ENCODE measurements at places on chromosomes 1 and 21. TPM values are rescaled to one million over a fixed set of nuclear protein-coding genes. Genes with fewer than 3 reads are reported as not detected.

GRCh38 chr1:53340660-53341520 is 13.0 kb upstream of the LRP8 start:
- no peak for ATAC-seq

GRCh38 chr1:54294887-54295286 is 94.9 kb downstream of the MRPL37 start:
- no peak for ATAC-seq

DNA sequence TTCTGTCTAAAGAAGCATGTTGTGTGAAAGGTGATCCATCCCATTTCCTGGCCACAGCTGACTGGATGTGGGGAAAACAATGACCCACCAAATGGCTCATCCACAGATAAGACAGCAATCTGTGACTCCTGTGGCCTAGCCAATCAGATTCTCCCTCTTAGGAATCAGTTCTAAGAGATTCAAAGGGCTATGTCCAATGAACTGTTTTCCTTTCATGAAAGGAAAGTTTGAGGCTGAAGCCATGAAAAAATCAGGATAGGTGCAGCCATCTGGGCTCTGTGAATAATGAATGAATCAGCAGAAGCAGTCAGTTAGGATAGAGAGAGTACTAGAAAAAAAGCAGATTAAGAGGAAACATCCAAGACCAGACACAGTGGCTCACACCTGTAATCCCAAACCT is 164.7 kb downstream of the NRIP1 start:
- ATAC-seq, result no peak

DNA sequence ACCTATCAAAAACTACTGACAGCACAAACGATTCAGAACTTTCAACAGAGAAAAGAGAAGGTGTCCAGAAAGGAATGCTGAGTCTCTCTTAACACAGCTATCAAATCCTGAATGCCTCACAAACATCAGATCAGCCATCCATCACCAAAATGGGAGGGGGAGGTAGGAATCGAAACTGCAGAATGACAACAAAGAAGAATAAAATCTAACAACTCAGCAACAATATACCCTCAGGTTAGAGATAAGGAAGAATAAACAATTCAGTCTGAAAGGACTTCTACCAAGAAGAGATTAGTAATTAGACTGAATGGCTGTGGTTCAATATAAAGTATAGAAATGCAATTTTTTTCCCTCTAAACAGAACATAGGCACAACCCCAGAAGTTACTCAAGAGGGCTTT is 94.4 kb downstream of the RERE start:
- no peak for ATAC-seq

Gene F13B
- total RNA-seq, result not detected

Gene KIAA0040
- 0.73 TPM for total RNA-seq

Gene LRRN2
- 8.2 TPM for total RNA-seq

Gene FBXO2
- 2.3 TPM for total RNA-seq

DNA sequence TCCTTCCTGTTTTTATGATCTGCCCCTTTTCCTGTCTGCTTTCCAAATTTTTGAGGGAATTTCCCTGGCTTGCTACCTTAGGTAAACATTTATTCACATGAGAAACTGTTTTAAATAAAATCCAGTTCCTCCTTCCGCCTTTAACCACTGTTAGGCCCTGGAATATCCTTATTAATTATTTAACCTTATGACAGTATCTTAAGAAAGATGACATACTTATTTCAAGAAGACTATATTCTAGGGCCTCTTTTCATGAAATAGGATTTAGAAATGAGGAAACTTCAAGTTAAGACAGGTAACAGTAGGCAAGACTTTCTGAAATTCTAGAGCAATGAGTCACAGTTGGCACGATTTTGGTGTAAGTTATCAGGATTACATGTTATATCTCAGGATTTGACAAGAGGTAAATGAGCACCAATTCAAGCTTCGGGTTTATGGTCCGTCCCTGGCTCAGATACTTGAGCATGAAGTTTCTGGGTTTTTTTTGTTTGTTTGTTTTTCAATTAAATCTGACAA is 2.0 kb upstream of the TNFSF18 start:
- no peak for ATAC-seq

- ATAC-seq, result no peak
Measured at GRCh38 chr1:202681736-202682420, 28.4 kb downstream of the SYT2 start.

DNA sequence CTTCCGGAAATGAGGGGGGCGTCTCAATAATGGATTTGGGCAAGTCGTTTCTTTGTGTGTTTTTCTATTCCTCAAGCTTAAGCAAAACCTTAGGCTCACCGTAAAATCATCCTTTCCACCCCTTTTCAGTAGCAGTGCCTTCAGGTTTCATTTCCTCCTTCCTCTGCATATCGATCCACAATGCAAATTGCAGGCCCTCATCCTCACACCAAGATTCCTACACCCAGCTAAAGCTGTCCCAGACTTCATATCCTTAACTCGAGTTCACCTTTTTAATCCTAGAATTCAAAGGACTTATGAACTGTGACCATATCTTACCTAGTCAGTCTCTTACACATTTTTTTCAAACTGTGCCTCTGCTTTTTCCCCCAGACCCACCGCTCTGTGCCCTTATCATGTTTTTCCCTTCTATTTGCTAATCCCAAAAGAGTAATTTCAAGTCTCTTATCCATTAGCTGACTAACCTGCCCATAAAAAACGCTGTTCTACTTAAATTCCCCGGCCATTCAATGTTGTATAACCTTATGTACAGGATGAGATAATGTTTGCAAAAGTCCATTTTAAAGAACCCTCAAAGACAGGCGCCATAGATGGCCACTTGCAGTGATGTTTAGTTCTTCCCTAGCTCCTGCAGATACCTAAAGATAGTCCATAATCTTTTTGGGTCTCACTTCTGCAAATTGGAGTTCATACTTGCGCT is 1.5 kb downstream of the AKIRIN1 start:
- no peak for ATAC-seq

Gene KLF17
- total RNA-seq, result 0.09 TPM

- ATAC-seq, result peak; percentile 76
Measured at GRCh38 chr1:202056644-202057334, 46.4 kb downstream of the ELF3 start.

GRCh38 chr21:29453511-29453910 is 154.8 kb downstream of the BACH1 start:
- no peak for ATAC-seq

GRCh38 chr1:215497528-215497927 is 69.6 kb upstream of the KCTD3 start:
- ATAC-seq, result no peak

Gene PSMA5
- 67.1 TPM for total RNA-seq

- no peak for ATAC-seq
Measured at GRCh38 chr1:161069731-161070270, at the start of gene ARHGAP30. TSS of gene ARHGAP30 (minus strand) at chr1:161069891. CDS start at chr1:161069624, 267 bp downstream.

GRCh38 chr21:46618738-46619379 is 14.0 kb upstream of the S100B start:
- ATAC-seq, result no peak

Gene CDC42BPA
- 80.9 TPM for total RNA-seq
